ENCODE measurements at places on chromosomes 11 and 22.

- DNase-seq = no peak
These were observed 11.1 kb downstream of the ZBTB16 start for GRCh38 chr11:114070464-114071139.

- no peak for DNase-seq
These were observed 83.2 kb upstream of the EED start for GRCh38 chr11:86161336-86161735.

DNA sequence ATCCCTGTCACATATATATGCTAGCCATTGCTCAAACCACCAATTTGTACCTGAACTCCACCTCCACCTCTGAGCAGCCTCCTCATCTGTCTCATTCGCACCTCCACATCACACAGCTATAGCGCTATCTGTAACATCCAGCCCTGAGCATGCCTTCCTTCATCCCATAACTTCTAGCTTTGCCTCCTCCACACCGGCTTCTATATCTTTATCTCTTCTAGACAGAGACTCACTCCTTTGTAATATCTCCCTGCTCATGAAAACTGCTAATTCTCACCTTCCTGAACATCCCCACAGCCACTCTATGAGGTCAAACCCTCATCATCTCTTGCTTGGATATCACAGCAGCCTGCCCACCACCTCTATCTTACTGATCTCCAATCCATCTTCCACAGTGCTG lies 5.9 kb downstream of the SIAE start:
- DNase-seq = no peak

DNA sequence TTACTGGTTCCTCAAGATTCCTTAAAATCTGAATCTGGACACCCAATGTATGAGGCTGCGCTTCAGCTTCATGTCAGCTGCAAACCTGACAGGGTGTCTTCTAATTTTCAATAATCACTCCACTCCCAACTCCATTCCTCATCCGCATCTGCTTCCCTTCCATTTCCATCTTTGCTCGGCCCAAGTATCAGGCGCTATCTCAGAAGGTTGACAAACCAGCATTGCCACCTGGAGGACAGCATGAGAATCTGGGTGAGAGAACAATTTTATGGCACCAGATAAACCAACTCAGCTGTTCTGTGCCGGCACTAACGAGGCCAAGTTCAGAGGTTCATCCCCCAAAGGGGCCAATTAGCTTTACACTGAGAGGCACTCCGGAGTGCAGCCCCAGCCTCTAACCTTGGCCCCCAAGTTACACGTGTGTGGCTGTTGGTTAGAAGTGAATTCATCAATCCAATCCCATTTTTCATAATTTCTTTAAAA lies 79.1 kb upstream of the LMO2 start:
- peak; percentile 10 for DNase-seq

- no peak for DNase-seq
These were observed 49.3 kb downstream of the TIMP3 start for GRCh38 chr22:32850591-32851517.

GRCh38 chr11:98965775-98966174 lies 55.0 kb upstream of the CNTN5 start:
- no peak for DNase-seq

DNA sequence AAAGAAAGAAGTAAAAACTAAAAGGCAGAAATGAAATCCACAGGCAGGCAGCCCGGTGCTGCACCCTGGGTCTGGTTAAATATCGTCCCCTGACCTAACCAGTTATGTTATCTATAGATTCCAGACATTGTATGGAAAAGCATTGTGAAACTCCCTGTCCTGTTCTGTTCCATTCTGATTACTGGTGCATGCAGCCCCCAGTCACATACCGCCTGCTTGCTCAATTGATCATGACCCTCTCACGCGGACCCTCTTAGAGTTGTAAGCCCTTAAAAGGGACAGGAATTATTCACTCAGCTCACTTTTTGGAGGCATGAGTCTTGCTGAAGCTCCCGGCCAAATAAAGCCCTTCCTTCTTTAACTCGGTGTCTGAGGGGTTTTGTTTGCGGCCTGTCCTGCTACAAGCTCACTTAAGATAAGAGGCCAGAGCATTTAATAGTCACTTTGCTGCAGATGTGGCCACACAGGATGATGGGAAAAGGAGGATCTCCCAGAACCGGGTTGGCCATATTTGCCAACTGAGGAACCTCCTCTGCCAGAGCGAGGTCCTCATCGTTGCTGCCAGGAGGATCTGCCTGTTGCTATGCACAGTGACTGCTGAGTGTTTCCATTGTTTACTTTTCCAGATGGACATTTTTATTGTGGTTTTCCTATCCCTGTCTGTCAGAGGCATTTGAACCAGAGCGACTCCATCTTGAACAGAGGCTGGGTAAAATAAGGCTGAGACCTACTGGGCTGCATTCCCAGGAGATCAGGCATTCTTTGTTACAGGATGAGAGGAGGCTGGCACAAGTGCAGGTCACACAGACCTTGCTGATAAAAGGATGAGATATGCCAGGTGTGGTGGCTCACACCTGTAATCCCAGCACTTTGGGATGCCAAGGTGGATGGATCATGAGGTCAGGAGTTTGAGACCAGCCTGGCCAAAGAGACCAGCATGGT lies 10.2 kb downstream of the C11orf96 start:
- no peak for DNase-seq

DNA sequence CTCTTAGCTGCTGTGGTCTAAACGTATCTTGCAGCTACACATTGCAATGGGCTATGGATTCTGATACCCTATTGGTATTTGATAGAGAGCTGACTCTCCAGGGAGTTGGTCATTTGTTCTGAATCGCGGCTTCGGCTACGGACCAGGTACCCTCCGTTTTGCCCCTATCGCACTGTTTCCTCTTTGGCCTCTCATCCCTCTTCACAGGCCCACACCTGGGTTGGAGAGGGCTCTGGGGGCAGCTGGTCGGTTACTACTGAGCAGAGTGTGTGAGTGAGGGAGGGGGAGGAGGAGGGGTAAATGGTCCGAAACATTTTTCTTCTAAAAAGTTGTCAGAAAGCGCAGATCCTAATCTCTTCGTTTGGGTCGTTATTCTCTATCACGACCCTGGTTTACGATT lies 48.8 kb upstream of the HSD17B12 start:
- no peak for DNase-seq

- no peak for DNase-seq
These were observed 493.3 kb downstream of the BUD13 start for GRCh38 chr11:116279511-116279910.

DNA sequence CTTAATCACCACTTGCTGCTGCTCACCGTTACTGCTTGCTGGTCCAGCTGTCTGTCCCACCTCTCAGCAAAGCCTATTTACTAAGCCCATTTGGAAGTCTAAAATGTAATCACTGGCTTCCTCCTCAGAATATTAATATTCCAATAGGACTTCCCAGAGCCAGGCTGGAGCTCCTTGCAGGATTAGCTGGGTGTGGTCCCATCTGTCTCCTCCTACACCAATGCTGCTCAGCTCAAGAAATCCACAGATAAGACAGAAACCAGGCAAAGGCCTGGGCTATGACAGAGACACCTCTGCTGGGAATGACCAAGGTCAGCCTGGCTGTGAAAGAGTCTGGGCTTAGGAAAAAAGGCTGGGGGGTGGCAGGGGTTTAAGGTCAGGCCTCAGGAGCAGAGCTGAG lies 317.8 kb downstream of the BUD13 start:
- DNase-seq = no peak

DNA sequence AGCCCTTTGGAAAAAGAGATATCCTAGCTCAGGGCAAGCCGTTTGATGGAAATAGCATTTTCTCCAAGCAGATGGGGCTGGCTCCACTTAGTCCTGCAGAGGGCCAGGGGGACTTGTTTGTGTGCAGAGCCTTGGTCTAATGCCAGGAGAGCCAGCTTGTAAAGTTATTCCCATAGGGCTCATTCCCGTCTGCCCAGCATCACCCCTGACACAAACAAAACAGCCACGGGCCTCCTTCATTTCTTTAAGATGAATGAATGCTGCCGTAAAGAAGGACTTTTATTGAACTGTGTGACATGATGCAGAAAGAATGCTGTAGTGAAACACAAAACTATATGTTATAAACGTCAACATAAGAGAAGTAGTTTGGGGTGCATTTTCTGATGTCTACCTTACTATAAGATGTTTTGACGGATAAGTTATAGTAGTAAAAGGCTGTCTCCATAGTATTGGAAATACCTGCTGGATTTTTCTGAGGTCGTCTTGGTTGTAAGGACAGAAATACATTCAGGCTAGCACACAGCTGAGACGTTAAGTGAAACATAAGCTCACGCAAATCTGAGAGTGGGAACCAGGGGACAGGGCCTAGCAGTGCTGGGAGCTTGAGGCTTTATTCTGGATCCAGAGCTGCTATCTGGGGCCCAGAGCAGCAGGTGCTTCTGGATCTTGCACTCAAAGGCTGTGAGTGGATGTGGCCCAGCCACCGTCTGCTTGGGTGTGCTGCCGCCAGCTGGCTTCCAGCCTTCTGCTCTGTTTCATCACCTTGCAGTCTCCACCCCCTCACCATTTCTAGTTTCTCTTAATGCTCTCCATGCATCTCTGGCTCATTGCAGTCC lies 53.3 kb downstream of the NCAM1 start:
- DNase-seq = no peak

- DNase-seq = no peak
These were observed 786 bp upstream of the MCAM start for GRCh38 chr11:119317592-119318239.

- no peak for DNase-seq
These were observed 57.4 kb downstream of the NECTIN1 start for GRCh38 chr11:119671561-119672015.

- DNase-seq = no peak
These were observed 227.0 kb upstream of the POU2AF2 start for GRCh38 chr11:111018566-111018965.

GRCh38 chr11:19513253-19513652 lies 199.4 kb upstream of the NAV2 start:
- no peak for DNase-seq

DNA sequence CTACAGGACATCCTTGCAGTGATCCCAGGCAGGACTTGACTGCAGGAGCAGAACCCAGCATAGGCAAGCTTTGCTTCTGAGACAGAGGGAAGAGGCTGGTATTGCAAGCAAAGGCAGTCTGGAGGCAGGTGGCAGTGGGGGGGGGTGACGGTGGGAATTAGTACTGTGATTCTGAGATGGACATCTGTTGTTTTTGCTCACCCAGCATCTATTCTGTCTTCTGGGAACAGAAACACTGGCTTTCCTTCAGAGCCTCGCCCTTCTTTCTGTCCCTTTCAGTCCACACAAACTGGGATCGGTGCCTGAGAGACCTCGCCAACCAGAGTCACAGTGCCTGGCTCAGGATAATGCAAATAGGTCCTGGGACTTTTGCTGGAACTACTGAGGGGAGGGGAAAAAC lies 31.2 kb upstream of the RASL10A start:
- DNase-seq = no peak

DNA sequence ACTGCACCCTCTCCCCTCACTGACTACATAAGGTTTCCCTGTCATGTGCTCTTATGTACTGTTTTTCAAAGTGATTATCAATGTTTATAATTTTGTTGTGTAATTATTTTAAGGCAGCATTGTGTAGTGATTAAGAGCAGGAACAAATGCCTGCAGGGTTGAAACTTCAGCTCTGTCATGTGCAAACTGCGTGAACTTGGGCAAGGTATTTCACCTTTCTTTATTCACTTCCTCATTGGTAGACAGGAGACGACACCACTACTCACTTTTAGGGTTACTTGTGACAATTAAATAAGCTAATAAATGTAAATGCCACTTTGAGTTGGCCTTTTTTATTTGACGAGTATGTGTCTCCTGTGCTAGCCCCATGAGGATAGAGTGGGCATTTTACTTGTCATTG lies 86.5 kb upstream of the E2F8 start:
- DNase-seq = no peak

GRCh38 chr11:85844439-85845123 lies 10.6 kb upstream of the CCDC83 start:
- no peak for DNase-seq

DNA sequence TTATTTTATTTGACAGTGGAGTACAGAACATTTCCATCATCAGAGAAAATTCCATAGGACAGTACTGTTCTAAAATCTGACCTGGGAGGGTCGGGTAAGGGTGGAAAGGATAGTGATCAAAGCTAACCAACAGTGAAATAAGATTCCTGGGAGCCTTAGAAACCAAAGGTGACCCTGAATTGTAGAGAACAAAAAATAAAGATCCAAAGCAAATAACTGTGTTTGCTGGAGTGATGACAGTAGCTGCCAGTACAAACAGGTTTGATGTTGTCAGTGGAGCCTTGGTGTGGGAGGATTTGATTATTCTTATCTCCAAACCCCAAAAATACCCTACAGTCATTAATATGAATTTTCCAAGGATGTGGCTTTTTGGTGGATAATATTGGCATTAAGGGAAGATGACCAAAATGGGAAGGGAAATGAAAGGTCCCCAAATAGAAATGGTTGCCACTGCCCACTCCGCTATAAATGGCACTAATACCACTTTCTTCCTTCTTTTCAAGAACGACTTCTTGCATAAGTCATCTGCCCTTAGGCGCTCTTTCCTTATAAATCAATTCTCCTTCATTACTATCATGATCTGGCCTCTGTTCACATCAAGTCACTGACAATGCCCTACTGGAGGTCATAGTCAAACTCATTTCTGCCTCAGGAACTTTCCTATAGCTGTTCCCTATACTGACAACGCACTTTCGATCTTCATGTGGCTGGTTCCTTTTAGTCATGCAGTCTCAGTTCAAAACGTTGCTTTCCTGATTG lies 44.4 kb downstream of the EHF start:
- no peak for DNase-seq

GRCh38 chr11:40139536-40139935 lies 1319.9 kb downstream of the LRRC4C start:
- no peak for DNase-seq

DNA sequence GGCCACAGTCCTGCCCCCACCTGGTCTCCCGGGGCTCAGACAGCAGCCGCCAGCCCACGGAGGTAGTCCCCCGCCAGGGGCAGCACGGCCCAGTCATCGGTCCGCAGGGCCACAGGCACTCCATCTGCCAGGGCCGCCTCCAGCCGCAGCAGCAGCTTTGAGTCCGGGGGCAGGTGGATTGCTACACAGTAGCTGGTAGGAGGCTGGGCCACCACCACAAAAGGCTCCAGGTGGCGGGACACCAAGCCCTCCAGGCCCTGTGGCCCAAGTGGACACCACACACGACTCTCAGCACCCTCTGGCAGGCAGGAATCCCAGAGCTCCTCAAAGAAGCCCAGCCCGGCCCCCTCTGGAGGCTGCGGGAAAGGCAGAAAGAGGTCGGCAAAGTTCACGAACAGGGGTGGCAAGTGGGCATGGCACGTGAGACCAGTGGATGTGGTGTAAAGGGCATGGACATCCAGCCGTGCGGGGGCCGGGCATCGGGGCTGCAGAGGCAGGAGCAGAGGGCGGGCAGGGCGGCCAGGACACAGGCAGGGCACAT lies 2.9 kb downstream of the AP5B1 start:
- DNase-seq = no peak
